Type B pancreatic cell (in vitro differentiated cells): ENCODE measurements at places on chromosomes 13 and 19. TPM values are rescaled to one million over a fixed set of nuclear protein-coding genes. Genes with fewer than 3 reads are reported as not detected.

- DNase-seq = peak; percentile 85
These were observed 83.2 kb upstream of the MCF2L start for GRCh38 chr13:112885782-112886268.

GRCh38 chr13:30881191-30881651, 24.9 kb upstream of the MEDAG start:
- no peak for DNase-seq

GRCh38 chr13:73751290-73751689, 382.9 kb downstream of the KLF12 start:
- DNase-seq = no peak

GRCh38 chr13:51113186-51113881, 2.3 kb upstream of the C13orf42 start:
- no peak for DNase-seq

GRCh38 chr19:13154911-13155471, 4.8 kb downstream of the IER2 start:
- peak; percentile 87 for DNase-seq

DNA sequence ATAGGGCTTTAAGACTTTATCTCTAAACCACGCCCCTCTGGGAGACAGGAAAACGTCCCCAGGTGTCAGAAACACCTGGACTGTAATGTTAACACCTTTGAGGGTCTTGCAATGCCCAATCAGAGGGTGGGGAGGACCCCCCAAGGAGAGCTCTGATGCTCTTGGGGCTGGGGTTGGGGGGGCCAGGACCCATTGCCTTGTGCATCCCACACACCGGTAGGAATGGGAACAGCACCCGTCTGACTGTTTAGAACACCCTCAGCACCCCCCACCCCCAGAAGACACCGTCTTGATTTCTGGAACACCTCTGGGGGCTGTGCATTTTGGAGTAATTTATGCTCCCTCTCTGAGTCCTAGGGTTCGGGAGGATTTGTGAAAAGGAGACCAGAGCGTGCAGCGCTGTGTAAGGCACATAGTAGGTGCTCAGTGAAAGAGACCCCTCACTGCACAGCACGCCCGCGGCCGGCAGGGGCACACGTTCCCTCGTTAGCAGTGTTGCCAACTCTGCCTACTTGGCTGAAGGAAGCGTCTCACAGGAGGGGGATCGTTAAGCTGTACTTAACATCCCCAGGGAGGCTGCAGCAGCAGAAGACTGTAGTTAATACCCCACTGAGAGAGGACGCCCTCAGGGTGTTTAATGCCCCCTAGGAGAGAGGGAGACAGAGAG, 2.8 kb upstream of the ERFL start:
- DNase-seq = no peak

GRCh38 chr13:50437252-50437651, 406.2 kb downstream of the DLEU7 start:
- DNase-seq = no peak

DNA sequence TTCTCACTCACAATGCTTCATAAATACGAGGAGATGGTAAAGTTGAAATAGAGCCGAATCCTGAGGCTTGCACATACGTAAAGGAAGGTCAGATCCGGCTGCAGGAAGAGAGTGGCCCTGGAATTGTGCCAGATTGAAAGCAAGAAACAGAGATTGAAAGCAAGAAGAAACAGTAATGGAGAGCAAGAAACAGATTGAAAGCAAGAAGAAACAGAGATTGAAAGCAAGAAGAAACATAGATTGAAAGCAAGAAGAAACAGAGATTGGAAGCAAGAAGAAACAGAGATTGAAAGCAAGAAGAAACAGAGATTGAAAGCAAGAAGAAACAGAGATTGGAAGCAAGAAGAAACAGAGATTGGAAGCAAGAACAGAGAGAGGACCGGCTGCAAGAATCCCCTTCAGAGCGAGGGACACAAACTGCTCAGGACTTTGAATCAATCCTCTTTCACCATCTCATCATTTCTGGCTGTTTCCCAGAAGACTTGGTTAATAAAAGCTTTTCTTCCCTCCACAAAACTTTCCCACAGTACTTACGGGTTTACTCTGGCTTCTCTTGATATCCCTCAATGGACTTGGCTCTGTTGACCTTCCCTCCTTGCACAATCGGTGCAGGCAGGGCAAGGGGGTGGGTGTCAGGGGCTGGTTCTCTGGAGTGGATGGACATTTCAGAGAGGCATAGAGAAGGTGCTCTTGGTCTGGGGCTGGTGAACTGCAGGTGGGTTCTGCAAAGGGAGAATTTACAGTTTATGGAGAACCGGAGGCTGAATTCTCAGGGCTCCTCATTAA, 25.5 kb downstream of the OR7A5 start:
- no peak for DNase-seq

GRCh38 chr19:44872661-44873060, 18.4 kb upstream of the TOMM40 start:
- DNase-seq = no peak

DNA sequence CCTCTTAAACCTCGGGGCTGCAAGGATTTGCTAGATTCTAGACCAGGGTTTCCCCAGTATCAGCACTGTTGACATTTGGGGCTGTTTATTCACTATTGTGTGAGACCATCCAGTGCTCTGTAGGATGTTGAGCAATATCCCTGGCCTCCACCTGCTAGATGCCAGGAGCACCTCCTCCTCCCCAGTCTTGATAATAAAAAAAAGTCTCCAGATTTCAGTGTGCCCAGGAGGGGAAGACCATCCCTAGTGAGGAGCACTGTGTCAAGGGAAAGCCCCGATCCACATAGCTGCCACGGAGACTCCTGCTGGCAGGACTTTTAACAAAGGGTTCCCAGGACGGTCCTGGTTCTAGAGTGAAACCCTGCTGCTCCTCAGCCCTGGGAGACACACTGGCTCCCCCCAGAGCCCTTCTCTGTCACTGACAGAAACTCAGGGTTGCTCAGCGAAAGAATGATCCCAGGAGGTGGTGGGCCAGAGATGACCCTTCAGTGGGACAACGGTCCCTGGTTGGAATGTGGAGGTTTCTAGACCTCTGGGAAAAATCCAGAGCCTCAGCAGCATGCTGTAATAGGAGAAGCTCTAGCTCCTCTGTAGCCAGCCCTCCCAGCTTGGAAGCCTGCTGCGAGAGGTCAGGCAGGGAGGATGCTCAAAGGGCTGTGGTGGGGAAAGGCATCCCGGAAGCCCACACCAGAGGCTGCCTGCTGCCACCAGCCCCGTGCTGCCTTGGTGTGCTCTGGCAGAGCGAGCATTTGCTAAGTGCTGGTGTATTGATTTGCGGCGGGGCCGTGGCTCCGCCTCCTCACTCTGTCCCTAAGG, 20.3 kb downstream of the LYL1 start:
- no peak for DNase-seq

DNA sequence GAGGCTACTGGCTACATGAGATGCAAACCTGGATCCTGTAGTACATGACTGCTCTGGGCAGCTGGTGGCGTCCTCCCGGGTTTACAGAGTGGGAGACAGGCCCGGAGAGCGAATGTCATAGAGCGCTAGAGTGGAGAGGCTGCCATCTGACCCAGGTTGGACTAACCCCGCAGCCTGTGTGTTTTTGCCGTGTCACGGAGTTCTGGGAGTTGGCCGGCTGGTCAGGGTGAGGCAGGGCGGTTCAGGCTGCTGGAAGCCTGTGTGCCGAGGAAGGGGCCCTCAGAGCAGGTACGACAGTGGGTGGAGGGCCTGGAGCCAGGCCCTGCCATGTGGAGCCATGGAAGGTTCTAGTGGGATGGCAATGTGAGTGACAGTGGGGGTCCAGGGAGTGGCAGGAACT, 12.5 kb downstream of the CRTC1 start:
- DNase-seq = no peak

DNA sequence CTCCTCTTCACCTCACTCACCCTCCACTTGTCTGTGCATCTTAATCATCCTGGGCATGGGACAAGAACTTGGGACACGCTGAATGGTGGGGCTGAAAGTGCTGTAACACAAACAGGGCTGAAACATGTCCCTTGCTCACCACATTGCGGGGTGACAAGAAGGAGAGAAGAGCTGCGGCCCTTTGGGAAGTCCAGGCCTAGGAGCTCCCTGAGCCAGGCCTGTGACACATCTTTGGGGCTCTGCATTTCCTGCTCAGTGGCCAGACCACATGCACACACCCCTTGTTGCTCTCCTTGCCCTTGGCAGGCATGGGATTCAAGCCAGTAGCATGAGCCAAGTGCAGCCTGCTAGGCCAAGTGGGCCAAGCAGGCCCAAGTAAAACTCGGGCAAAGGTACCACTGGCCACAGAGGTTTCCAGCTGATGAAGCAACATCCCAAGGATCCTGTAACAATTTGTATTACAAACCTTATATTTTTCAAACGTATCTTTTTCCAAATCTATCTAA, 1384.3 kb upstream of the PCDH20 start:
- DNase-seq = no peak

DNA sequence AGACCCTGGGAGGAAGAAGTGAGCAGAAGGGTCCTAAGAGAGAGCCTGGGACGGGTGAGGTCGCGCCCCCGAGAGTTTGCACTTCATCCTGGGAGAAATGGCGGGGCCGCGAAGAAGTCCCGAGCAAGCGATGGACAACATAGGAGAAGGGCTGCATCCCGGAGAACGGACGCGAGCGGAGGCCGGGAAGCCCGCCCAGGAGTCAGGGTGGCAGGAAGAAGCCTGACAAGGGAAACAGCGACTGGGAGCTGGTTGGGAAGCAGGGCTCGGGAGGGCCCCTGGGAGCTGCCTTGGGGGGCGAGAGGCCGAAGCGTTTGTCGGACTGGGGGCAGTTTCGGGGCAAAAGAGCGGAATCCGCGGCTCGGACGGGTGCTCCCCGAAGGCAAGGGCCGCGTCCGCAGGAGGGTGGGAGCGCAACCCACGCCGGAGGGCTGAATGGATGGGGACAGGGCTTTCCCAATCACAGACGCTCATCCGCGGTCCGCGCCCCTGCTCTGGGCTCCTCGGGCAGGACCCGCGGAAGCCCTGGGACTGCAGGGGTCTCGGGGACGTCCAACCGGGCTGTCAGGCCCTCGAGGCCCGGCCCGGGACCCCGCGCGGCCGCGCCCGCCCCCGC, 469 bp downstream of the ABHD17A start:
- no peak for DNase-seq

- no peak for DNase-seq
These were observed 173.1 kb downstream of the ABCC4 start for GRCh38 chr13:95128045-95128643.

DNA sequence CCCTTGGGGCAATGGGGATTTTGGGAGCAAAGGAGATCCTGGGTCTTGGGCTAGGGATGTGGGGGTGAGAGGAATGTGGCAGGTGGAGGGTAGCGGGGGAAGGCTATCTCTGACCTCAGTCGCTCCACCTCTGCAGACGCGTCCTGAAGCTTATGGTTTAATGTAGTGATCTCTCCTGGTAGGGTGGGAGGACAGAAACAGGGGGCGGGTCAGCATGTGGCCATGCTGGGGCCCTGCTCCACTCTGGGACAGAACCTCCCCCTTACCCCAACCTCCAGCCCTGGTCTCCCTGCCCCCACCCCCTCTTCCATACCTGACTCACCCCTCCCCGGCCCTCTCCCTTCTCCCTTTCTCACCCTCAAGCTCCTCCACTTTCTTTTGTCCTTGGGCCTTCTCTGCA, 1.4 kb downstream of the BST2 start:
- DNase-seq = no peak

DNA sequence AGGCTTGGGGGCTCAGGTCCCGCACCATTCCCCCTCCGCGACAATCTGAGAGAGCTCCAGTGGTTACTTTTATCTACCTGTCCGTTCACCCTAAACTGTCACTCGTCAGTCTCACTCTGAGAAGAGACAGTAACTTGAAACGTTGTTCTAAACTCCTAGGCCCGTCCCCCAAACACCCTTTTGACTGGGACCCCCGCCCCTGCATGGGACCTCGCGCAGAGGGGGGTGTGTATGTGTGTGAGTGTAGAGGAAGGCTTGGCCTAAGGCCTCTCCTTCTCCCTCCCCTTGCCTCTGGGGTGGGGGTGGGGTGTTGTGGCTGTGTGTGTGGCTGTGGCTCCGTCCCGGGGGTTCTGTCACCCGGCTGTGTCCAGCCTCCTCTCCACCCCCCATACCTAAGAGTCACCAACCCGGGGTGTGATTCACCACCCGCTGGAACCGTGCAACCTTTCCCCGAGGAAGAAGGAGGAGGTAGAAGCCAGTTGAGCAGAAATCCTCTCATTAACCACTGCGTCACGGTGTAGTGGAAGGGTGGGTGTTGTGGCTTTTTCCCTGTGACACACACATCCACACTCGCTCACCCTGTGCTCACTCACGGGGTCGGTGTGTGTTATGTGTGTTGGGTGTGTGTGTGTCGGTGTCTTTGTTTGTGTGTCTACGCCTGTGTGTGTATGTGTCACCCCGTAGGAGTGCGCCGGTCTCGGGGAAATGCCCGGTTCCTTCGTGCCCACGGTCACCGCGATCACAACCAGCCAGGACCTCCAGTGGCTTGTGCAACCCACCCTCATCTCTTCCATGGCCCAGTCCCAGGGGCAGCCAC, 2.4 kb downstream of the FOSB start:
- no peak for DNase-seq

Gene DCT
- 19.7 TPM in 1 of 2 replicates, not detected in the other for total RNA-seq

Gene GRK1
- total RNA-seq = 0.24 and 0.85 TPM in 2 replicates

Gene PRODH2
- 11.5 and 20.6 TPM in 2 replicates for total RNA-seq

Gene ZNF69
- 18.6 and 20.1 TPM in 2 replicates for total RNA-seq

Gene KLK7
- total RNA-seq = 0.36 TPM in 1 of 2 replicates, not detected in the other

Gene TNFSF13B
- total RNA-seq = 0.45 and 1.8 TPM in 2 replicates

Gene DKKL1
- total RNA-seq = 0.90 and 9.4 TPM in 2 replicates

Gene PSG7
- not detected in 2 replicates for total RNA-seq

Gene CLEC4G
- total RNA-seq = not detected in 2 replicates

Gene ZFP82
- total RNA-seq = 6.0 and 13.0 TPM in 2 replicates

Gene KL
- 3.6 TPM in 2 replicates for total RNA-seq

Gene CEP89
- 29.1 and 37.7 TPM in 2 replicates for total RNA-seq

Gene SPINT2
- total RNA-seq = 243 and 526 TPM in 2 replicates
